CD4-positive, alpha-beta T cell treated with Interleukin-6 for 4 hours (primary cell): ENCODE measurements at places on chromosomes 13 and 19.

GRCh38 chr13:71577127-71577526, 289.9 kb downstream of the DACH1 start:
- DNase-seq = no peak

DNA sequence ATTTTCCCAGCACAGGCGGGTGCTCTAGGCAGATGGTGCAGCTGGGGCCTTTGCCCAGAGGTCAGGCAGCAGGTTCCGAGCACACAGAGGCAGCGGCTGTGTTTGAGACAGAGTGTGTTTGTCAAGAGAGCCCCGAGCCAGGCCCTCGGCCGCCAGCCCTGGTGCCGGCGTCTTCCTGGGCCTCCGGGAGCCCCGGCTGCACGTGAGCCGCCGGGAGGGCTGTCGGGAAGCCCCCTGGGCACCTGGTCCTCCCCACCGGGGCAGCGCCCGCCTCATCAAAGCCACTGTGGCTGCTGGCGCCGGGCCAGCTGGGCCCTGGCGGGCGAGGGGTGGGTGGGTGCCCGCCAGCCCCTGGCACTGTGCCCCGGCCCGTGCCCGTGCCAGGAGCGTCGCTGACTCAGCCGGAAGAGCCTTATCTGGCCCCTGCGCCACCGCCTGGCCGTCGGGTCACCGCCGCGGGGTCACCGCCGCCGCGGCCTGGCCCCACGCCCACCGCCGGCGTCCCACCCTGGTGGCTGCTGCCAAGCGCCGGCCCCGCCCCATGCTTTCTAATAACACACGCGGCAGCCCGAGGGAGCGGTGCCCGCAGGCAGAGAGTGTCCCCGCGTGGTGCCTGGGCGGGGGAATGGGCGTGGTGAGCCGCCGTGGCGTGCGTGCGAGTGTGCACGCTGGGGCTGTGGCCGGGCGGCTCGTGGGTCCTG, 14.9 kb downstream of the ARID3A start:
- peak; percentile 84 for DNase-seq

DNA sequence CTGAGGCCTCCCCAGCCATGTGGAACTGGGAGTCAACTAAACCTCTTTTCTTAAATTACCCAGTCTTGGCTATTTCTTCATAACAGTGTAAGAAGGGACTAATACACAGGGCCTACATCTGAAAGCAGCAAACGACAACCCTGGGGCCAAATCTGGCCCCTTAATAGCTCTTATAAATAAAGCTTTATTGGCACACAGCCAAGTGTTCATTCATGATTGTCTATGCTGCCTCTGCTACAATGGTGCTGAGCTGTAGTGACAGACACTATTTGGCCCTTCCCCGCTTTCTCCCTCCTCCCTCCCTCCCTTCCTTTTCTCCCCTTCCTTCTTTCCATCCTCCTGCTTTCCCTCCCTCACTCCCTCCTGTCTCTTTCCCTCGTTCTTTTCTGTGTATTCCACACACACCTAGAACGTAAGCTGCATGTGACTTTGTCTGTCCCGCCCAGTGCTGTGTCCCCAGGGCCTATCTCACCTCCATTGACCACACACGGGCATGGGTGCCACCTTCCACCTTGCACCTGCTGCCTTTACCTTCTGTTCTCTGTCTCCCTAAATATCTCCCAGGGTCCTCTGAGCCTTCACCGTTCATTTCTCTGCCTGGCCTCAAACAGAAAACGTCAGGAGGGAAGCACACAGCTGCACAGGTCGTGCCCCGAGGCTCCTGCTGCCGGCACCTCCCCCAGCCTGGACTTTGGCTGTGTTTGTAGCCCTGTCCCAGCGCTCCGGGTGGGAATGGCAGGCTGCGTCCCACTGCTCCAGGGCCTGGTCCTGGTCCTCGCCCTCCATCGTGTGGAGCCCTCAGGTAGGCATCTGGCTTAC, at the start of gene PROZ:
Gene PROZ, plus strand, starts transcription at position 720 of the 819 bp plus-strand sequence. Its CDS starts 13 bp downstream, at position 733.
- no peak for DNase-seq

DNA sequence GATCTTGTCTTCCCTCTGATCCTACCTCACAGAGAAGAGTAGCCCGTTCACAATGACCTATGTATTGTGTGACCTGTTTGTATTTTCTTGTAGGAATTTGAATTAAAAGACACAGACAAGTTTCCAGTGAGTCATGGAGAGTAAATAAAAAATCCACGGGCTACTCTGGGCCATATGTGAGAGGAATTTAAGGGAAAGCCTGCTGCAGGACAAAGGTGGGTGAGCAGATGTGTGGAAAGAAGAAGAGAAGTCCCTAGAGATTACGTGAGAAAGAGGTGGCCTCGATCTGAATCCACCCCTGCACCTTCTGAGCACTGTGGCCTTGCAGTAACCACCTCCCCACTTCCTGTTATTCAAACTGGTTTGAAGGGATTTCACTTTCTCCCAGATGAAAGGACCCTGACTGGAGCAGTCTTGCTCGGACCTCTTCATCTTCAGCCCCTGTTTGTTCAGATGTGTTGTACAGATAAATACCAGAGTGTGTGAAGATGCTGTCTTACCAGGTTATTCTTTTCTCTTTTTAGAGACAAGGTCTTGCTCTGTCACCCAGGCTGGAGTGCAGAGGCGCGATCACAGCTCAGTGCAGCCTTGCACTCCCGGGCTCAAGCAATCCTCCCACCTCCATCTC, 205.4 kb downstream of the PDS5B start:
- peak; percentile 51 for DNase-seq

- DNase-seq = no peak
These were observed 111.0 kb downstream of the KCTD12 start for GRCh38 chr13:76775088-76775740.

- DNase-seq = no peak
These were observed 422.3 kb upstream of the GPC6 start for GRCh38 chr13:92804346-92804745.

DNA sequence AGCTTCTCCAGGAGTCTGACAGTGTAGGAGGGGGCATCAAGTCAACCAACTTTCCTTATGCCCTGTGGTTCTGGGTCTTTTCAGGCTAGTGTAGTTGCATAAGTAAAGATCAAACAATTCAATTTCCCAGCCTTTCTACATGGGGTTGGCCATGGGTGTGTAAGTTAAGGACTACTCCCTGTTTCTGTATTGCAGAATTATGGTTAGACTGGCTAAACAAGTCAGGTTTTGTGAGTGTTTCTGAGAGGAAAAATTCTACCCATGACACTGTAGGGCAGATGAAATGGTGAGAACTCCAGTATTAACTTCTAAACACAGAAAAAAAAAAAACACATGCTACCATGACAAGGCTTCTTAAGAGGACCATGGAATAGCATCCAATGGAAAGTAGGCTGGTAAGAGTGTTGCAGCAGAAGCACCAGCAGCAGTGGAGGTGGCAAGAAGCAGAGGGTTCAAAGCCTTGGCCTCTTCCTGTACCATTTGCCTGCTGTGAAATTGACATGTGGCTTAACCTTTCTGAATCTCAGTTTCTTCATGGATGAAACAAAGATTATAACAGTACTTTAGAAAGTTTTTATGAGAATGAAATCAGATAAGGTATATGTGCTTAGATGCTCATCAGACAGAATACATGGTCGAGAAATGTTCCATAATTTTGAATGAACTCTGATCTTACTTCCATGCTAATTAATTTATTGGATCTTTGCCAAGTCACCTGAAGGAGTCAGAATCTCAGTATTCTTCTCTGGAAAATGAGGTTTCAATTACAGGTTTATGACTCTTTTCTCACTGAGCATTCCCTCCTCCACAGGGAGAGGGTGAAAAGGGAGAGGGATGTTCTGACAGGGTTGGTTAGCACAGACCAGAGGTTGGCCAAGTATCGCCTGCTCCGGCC, 11.4 kb upstream of the SCEL start:
- DNase-seq = no peak
